HuH-7 (cell line): ENCODE measurements at places on chromosomes 1 and 21.

DNA sequence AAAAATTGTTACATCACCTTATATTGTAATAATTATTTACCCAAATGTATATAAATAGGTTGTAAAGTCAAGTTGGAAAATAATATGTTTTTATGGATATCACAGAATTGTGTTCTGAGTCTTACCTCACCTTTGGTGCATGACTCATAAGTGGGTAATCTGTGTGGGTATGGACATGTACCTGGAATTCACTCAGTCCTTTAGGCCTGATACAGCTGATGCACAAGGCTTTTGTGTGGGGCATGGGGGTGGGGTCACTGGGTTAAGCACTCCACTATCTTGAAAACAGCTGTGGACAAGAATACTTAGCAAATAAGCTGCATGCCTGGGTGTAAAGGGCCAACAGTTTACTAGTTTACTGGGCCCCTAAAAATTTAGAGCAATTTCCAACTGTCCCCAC, 34.4 kb downstream of the INKA2 start:
- DNase-seq: no peak

DNA sequence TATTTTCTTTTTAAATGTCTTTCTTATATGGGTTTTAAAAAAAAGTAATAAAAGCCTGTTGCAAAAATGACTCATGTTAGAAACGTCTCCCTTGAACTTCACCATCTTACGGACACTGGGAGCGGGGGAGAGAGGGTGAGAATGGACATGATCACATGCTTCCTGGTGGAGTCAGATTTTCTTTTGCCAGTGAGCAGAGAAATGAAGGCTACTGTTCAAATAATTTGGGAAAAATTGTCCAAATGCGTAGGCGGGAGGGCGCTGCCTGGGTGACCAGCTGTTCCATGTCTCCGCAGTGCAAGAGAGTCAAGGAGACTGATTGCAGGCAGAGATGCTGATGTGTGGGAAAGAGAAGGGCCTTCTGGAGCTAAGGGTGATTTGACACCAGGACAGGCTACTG, 23.1 kb downstream of the EIF2D start:
- DNase-seq: no peak

- DNase-seq: no peak
Measured at GRCh38 chr1:234550341-234551031, 59.5 kb downstream of the IRF2BP2 start.

DNA sequence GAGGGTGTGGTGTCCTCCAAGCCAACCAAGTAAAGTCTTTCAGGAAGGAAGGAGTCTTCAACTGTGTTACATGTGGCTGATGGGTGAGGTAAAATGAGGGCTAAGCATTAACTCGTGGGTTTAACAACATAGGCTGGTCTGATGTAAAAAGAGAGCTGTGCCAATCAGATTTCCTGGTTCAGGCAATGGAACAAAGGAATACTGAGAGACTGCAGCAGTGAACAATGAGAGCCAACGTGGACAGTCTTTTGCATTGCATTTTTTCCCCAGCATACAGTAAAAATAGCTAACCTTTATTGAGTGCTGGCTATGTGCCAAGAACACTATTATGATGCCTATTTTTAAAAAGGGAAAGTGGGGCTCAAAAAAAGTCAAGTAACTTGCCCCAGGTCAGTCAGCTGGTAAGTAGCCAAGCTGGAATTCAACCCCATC, 31.1 kb downstream of the DLGAP3 start:
- no peak for DNase-seq

- DNase-seq: no peak
Measured at GRCh38 chr1:106924360-106924759, 132.1 kb upstream of the PRMT6 start.

DNA sequence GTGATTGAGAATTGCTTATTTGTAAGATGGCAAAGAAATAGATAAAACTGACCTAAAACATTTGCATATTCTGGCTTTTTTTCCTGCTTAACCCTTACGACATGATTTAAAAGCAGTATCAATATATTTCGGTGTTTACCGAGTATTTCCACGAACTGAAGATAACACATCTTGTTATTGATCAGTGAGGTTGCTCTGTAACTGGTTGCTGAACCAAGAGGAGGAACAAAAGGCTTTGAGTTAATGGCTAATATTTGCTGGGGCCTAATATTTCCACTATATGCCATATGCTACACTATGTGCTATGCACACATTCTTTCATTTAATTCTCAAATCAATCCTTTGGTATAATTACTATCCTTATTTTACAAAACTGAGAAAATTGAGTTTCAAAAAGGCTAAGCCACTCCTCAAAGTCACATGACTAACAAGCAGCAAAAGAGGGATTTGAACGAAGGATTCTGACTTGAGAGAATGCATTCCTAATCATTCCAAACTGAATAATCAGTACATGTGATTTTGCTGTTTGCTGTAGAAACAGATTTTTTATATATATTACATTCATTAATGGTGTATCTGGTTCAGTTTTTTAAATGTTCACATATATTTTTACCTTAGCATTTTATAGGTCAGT, 346.0 kb downstream of the USP25 start:
- no peak for DNase-seq

GRCh38 chr1:225875044-225875815, 7.0 kb downstream of the TMEM63A start:
- DNase-seq: no peak

- DNase-seq: peak; percentile 88
Measured at GRCh38 chr1:110207831-110208230, 2.3 kb upstream of the KCNC4 start.

- DNase-seq: no peak
Measured at GRCh38 chr1:171219346-171220080, 28.8 kb upstream of the FMO1 start.

GRCh38 chr1:65480684-65481405, 60.4 kb downstream of the LEPR start:
- no peak for DNase-seq

DNA sequence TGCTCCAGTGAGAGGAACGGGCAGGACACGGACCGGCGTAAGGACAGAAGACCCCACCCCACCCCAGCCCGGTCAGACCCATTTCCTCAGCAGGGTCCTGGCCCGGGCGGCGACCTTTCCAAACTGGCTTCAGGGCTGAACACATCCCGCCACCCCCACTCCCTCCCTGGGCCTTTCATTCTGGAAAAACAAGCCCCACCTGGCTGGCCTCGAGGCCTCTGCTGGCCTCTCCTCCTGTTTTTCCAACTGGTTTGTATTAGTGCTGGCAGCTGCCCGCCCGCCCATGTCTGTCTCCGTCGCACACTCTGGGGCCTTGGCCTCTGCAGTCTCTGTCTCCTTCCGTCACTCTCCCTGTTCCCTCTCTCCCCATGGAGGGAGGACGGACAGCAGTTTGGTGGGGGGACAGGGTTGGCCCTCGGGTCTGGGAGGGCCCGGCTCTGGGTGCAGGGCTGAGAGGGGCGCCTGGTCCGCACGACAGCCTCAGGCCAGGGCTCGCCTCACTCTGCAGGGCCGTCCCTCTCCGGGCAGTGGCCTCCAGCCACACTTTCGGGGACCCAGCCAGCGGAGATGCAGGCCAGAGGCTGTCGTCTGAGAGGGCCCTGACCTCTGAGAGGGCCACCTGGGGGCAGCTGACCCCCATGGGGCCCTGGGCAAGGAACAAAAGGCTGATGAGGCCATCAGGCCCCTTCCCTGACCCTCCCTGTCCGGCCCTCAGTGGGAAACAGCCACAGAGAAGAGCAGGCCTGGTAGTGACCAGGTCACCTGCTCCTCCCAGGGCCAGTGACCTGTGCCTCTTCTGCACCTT, 1.5 kb upstream of the MXRA8 start:
- no peak for DNase-seq

- peak; percentile 31 for DNase-seq
Measured at GRCh38 chr1:172826096-172826741, 167.3 kb downstream of the FASLG start.

GRCh38 chr21:36584980-36585940, 105.3 kb upstream of the CLDN14 start:
- no peak for DNase-seq

DNA sequence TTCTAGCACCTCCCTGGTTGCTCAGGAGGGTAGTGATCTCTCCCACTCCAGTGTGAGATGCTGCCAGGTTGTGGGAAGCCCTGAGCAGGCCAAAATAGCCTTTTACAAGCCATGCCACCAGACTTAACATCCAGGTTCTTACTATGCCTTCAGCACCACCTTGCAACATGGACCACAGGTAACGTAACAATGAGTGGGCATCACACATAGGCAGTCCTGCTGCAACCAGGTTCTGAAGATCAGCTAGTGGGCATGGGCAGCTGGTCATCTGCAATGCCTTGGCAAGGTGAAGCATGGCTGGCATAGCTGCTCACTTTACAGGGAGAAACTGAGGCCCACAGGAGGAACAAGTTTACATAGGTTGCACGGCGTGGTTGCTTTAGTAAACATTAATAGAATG, 40.7 kb downstream of the DHCR24 start:
- DNase-seq: no peak

GRCh38 chr1:151888972-151889570, 20.2 kb downstream of the THEM4 start:
- DNase-seq: no peak

DNA sequence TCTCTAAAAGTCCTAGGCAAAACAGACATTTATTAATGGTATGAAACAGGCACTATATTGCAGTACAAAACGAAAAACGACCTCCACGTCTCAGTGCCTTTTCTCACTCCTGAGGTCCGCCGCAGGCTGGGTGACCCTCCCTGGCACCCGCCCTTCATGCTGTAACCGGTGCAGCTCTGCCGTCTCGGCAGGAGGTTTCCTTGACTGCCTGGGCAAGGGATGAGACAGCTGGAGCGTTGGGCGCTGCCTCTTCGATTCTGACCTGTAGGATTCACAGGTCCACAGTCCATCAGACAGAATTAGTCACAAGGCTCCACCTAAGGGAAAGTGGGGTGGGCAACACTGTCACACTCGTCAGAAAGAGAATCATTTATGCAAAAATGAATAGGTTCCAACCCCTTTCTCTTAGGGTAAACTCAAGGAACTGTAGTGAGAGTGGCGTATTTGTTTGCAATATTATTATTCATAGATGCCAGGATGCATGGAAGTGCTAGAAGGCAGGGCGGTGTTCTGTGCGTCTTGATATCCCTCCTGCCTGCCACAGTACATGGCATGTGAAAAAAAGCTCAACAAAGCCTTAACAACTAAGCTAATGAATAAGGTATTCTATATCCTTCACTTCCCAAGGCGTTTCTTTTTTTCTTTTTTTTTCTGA, 23.5 kb upstream of the ZBTB18 start:
- DNase-seq: no peak

GRCh38 chr1:37567023-37567422, 10.3 kb downstream of the DNALI1 start:
- DNase-seq: no peak

GRCh38 chr1:14784790-14785773, 186.6 kb downstream of the KAZN start:
- no peak for DNase-seq

DNA sequence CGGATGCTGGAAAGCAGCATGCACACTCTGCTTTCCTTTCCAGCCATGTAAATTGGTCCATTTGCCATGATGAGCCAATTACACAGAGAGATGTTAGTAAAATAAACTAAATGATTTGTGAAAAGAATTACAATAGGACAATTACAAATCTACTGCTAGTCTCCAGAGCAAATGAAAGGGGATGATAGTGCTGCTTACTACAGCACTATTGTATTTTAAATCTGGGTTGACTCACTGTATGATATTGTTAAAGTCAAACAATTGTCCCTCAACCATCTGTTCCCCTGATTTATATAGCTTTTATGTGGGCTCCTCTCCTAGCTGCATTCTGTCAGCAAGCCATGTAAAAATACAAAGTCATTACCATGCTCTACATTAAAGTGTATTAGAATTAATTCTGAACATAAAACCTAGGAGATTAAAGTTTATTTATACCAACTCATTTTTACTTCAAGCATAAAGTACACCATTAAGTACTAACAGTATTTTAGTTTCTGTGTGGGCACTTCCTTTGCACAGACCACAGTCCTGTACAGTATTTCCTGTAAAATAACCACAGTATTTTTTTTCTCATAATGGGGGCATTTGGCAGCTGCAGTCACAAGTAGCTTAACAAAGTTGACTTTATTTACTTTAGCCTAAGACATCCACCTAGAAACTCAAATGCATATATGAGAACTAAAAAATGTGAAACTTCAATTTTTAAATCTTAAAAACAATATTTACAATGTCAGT, 135.8 kb downstream of the VAV3 start:
- no peak for DNase-seq

GRCh38 chr1:204598319-204598969, 82.2 kb downstream of the MDM4 start:
- no peak for DNase-seq

GRCh38 chr1:100348549-100349144, 3.7 kb upstream of the CDC14A start:
- DNase-seq: no peak

DNA sequence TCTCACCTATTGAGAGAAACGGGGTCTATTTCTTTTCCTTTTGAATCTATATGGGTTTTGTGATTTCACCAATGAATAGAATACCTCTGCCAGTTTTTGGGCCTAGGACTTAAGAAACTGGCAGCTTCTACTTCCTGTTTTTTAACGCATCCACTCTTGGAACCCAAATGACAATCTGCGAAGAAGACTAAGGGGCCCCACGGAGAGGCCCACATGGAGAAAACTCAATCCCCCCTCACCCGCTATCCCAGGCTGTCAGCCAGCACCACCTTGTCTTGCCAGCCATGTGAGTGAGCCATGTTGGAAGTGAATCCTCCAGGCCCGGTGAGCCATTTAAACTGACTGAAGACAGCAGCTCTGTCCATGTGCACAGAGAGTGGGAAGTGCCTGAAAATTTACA, 3.6 kb upstream of the HENMT1 start:
- no peak for DNase-seq

- DNase-seq: no peak
Measured at GRCh38 chr1:41629141-41629540, 144.7 kb upstream of the EDN2 start.

- DNase-seq: no peak
Measured at GRCh38 chr1:244545511-244545910, 84.4 kb downstream of the CATSPERE start.

- DNase-seq: no peak
Measured at GRCh38 chr1:12475530-12475934, 142.5 kb downstream of the DHRS3 start.

DNA sequence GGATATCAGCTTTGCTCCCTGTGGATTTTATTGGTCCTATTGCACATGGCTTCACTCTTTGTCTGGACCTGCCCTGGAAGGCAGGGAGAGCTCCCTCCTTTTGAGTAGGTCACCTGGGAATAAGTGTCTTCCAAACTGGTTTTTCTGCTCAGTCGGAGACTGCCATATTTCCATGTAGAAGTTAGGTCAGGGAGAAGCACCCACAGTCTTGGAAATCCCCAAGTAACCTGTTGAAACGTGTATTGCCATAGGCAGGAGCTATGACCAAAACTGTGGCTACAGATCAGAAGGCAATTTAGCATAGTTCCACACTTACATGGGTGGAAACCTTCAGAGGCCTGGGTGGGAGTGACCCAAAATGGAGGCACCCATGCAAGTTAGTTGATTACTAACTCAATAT, 3.5 kb upstream of the GNG12 start:
- no peak for DNase-seq

GRCh38 chr1:179794146-179794545, 51.1 kb downstream of the FAM163A start:
- no peak for DNase-seq
